ENCODE measurements at places on chromosomes 7 and 10.

- no peak for DNase-seq
These were observed 108.3 kb upstream of the AKR1E2 start for GRCh38 chr10:4717670-4718069.

DNA sequence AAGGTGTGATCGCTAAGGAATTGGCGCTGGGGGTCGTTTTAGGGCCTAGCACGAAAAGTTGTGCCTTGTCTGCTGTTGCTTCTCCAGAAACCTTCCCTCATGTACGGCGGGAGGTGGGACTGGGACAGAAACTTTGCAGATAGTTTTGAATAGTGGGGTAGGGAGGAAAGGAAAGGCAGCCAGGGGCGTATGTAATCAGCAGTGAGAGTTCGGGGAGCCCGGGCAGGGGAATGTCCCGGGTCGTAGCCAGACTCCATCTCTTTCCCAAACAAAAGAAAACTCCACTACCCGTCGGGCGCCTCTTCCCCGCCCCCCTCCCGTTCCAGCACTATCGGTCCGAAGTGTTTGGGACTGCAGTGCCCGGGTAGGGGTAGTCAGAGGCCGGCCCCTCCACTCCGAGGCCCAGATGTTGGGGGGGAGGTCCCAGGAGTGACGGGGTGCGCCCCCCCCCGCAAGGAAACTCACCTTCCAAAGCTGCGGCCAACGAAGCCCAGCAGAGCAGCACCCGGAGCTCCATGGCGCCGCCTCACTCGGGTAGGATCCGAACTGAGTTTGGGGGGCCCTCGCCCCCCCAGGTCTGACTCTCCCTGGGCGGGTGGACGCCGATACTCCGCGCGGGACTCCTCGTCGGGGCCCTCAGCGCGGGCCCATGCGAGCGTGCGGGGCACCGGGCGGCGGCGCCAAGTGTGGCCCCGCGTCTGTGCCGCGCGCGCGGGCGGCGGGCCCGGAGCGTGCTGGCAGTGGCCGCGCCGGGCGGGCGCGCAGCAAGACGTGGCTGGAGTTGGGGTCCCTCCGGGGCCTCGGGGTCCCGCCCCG, 601 bp downstream of the EPHB4 start:
- peak; percentile 47 for DNase-seq

DNA sequence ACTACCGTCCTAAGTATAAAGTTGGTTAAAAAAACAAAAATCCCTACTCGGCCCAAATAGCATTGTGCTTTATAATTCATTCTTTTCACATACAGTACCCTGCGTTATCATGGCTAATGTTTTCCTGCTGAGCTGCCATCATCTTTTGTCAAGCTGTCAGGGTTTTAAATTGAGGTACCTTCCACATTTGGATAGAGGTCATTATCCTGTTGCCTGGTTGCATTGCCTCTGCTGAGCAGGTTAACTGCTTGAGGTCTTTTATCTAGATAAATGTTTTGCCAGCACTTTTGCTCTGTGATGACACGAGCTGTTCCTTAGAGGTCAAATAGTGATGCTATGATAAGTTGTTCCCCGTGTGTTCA, 94.4 kb upstream of the FZD1 start:
- DNase-seq, result no peak

- no peak for DNase-seq
These were observed 200.7 kb downstream of the RAPGEF5 start for GRCh38 chr7:22156205-22156604.

GRCh38 chr7:54339073-54339472, 203.1 kb upstream of the VSTM2A start:
- DNase-seq, result no peak

DNA sequence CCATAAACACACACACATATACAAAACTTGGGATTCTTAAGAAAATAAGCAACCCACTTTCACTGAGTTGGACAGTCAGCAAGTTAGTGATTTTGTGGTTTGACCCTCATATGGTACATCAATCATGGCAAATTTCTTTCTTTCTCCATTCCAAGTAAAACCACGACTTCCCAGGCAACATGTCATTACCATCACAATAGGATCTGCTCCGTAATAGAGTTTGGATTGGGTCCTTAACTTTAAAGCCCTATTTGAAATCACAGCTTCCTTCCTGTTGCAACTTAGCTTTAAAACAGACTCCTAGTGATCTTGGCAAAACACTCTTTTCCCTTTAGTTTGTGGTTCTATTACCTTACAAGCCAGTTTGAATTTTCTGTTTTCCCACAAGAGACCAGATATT, 483.6 kb downstream of the INHBA start:
- DNase-seq, result no peak

- DNase-seq, result peak; percentile 16
These were observed 708 bp upstream of the GPR85 start for GRCh38 chr7:113087071-113087998.

All from uterus (tissue), 4 donors.